Islet precursor cell (in vitro differentiated cells): ENCODE measurements at places on chromosomes 5 and 9.

DNA sequence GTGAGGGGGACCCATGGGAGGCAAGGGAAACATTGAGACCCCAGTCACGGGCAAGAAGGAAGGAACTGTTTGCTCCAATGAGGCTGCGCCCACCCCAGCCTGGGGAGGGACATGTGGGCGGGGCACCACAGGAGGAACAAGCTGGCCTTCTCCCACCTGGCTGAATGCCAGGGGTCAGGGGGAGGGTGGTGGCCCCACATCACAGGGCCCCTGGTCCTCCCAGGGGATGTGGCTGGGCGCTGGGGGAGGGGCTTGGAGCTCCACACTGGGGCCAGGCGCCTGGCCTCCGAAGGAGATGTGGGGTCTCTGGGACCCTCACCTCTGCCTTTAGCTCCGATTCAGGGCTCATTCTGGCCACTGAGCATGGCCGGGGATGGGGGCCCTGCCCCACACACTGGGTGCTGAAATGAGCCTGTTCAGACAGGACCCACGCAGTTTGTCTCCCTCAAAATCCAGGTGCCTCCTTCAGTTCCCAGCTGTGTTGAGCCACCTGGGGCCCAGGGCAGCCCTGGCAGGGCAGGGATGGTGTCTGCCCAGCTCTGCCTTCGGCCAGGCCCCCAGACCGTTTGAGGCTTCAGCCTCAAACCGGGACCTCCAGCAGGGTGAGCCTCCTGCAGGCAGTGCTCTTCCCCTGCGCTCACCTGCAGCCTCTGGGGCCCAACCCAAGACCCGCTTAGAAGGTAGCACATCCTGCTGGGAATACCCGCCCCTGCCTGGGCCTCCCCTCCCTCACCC lies 33.2 kb upstream of the NOTCH1 start:
- DNase-seq = no peak

DNA sequence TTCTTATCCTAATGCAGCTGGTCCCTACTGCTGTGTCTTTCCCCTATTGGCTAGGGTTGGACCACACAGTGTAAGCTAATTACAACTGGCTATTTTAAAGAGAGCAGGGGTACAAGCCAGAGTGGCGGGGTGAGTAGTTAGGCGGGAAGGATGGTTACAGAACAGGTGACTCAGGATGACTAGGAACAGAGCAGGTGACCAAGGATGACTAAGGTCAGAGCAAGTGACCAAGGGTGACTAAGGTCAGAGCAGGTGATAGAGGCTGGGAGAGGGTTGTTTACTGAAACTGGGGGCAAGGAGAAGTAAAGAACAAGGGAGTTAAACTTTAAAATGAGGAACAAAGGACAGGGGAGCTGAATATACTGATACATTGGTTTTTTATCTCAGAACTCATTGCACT lies 125.4 kb downstream of the PTTG1 start:
- DNase-seq = no peak

DNA sequence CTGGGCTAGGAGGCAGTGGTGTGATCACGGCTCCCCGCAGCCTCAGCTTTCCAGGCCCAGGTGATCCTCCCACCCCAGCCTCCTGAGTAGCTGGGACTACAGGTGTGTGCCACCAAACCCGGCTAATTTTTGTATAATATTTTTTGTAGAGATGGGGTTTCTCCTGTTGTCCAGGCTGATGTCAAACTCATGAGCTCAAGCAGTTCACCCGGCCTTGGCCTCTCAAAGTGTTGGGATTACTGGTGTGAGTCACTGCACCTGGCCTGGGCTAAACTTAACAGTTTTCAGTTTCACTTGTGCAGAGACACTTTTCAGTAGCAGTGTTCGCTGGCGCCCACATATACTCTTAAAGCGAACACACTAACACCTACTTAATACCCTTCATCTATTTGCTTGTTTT lies 205.6 kb upstream of the ZNF608 start:
- DNase-seq = no peak

DNA sequence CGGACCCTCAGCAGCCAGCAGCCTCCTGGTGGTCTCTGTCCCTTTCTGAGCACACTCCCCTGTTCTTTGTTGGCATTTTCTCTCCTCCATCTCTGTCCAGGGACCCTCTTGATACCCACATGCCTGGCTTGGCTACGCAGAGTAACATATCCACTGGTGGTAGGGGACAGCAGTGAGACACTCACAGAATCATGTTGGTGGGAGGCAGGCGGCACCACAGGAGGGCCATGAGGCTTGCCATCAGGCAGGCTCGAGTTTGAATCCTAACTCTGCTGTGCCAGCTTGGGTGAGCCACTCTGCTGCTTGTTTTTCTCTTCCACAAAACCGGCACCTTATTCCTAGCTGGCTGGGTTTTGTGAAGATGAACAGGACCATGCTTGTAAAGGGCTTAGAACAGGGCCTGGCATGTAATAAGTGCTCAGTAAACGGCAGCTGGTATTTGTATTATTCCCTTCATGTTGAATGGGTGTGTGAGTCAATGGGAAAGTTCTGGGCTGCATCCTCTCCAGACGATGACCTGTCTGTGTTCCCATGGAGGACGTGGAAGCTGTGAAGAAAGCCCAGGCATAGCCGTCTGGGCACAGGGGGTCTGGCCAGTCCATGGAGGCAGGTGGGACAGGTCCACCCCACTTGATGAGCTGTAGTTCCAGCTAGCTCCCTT lies 2.3 kb downstream of the COL27A1 start:
- peak; percentile 76 for DNase-seq

- DNase-seq = no peak
These were observed 343.4 kb downstream of the ARHGEF28 start for GRCh38 chr5:73969195-73970036.
